Endothelial cell of umbilical vein (primary cell): ENCODE measurements at places on chromosomes 6 and 20. TPM values are rescaled to one million over a fixed set of nuclear protein-coding genes. Genes with fewer than 3 reads are reported as not detected.
A peak's percentile ranks its signal among the peaks of the same experiment; 100 is the strongest.

FOXF2 gene
- not detected in 2 replicates for total RNA-seq

DNA sequence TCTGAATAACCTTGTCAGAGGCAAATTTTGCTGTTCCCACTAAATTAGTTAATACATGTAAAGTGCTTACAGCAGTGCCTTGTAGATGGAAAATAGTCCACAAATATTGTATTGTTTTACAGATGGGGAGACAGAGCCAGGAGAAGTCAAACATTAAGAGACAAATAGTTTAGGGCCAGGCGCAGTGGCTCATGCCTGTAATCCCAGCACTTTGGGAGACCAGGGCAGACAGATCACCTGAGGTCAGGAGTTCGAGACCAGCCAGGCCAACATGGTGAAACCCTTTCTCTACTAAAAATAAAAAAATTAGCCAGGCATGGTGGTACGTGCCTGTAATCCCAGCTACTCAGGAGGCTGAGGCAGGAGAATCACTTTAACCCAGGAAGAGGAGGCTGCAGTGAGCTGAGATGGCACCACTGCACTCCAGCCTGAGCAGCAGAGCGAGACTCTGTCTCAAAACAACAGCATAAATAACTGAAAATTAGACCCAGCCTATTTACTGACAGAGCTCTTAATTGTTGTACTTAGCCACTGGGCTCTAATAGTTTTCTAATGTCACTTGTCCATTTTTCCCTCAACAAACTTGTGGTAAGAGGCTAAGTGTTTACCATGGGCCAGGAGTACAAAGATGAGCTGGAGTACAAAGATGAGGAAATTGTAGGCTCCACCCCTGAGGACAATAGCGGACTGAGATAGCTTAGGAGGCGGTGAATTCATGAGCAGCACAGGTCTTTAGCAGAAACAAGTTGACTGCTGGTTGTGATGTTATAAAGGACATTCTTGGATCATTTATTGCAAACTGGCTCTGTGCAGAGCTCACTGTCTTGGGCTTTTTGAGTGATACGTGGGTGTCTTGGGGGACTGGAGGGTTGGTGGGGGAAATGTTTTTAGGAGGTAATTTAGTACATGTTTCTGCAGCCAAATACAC is 6.4 kb downstream of the ZSWIM3 start:
- DNase-seq = no peak

DNA sequence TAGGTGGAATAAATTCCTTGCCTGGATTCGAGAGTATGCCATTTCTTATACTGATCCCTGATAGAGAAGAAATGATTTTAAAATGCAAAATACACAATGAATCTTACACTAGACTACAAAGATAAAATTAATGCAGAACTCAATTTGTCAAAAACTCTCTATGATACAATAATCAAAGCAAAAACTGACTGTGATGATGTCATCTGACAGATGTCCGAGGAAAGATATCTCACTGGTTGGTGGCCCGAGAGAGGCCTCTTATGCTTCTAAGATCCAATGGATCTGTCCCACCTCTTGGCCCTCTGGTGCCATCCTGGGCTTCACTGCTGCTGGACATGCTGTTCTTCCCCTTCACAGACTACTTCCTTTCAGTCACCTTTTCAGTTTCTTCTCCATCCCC is 14.4 kb upstream of the GSTA4 start:
- no peak for DNase-seq

DNA sequence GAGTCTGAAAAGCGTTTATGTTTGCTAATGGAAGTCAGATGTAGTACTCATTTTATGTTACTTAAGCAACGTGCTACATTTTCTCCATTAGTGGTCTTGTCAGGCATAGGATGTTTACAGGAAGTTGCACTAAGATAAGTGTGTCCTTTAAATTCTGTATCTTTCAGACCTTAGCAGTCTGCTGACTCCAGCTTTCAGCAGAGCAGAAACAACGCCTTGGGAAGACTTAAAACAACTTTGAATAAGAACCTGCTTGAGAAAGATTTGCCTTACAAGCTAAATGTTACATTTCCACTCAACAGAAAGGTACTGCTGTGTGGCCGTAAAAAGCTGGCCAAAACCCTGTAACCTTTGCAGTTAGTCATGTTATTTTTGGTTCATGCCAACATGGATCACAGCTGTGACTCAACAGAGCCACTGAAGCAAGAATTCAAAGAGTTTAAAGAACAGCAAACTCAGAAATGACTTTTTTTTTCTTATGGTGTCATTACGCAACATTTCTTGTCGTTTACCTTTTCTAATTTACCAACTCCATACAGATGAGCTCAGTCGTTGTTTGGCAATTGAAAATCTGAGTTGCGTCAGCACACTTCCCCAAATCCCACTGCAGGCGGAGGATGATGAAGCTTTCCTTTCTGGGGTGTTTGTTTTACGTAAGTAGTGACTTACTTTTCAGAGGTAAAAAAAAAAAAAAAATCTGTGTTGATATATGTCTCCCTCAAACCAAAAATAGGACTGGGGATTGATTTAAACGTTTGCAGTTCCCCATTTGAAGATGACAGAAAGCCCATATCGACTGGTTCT is 27.9 kb upstream of the BMP6 start:
- peak; percentile 90 for DNase-seq

IRF4 gene
- total RNA-seq = not detected in 2 replicates

DNA sequence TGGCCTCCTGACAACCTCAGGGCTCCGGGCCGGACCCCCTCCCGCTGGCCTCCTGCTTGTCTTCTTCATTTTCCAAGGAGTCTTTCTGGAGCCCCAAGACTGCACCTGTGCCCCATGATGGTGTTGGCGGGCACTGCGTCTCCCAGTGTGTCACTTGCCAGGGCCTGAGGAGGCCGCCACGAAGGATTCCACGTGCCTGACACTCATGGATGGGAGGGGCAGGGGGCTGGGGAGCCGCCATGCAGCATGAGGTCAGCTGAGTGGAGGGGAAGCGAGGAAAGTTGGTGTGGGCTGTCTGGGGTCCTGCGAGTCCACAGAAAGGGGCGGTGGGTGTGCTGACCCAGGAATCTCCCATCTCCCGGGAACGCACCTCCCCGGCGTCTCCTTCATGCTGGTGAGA is 165.7 kb downstream of the SMOC2 start:
- DNase-seq = no peak

DNA sequence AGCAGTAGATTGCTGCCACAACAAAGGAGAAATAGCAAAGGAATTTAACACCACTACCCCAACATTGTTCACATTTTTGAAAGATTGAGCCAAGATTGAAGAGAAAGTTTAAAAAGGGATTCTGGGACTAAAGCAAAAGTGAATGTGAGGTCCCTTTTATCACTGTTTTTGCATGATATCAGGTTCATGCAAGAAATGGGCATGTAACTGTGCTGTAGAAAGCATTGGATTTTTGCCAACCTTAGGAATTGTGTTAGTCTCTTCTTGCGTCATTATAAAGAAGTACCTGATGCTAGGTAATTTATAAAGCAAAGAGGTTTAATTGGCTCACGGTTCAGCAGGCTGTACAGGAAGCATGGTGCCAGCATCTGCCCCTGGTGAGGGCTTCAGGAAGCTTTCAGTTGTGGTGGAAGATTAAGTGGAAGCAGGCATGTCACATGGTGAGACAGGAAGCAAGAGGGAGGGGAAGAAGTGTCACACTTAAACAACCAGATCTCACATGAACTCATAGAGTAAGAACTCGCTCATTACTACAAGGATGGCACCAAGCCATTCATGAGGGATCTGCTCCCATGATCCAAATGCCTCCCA is 4.6 kb upstream of the GJB7 start:
- DNase-seq = no peak

- DNase-seq = no peak
Observed at GRCh38 chr6:35199866-35200265, 13.9 kb upstream of the SCUBE3 start.

SCUBE3 gene
- total RNA-seq = 0.62 and 1.5 TPM in 2 replicates

- DNase-seq = no peak
Observed at GRCh38 chr6:41625442-41625841, 12.8 kb upstream of the MDFI start.

GRCh38 chr6:159444056-159444760 is 248.8 kb downstream of the SOD2 start:
- no peak for DNase-seq

- peak; percentile 69 for DNase-seq
Observed at GRCh38 chr6:75852721-75853120, 103.7 kb downstream of the MYO6 start.

SYNDIG1 gene
- total RNA-seq = not detected in 2 replicates

GRCh38 chr20:24450177-24450576 is 19.3 kb upstream of the SYNDIG1 start:
- DNase-seq = no peak

DNA sequence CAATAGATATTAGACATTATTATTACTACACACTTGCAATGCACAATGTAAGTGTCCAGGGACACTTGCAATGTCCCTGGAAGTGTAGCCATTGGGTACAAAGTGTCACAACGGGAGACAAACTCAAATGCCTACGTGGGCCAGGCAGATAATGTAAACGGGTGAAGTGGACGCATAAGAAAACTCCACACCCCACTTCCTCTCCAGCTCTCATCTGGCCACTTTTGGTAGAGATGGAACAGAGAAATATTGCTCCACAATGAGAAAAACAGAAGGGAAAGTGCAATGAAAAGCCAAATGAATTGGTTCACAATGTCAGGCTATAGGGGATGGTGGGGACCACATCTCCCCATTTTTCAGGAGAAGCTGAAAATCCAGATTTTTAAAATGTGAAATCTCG is 9.4 kb downstream of the SULF2 start:
- no peak for DNase-seq

ADTRP gene
- 3.3 and 5.6 TPM in 2 replicates for total RNA-seq

CAPN11 gene
- 1.4 and 1.8 TPM in 2 replicates for total RNA-seq

GRCh38 chr20:18225632-18226031 is 62.7 kb upstream of the ZNF133 start:
- DNase-seq = peak; percentile 63

- peak; percentile 15 for DNase-seq
Observed at GRCh38 chr6:144148886-144149285, 1.4 kb upstream of the STX11 start.

DNA sequence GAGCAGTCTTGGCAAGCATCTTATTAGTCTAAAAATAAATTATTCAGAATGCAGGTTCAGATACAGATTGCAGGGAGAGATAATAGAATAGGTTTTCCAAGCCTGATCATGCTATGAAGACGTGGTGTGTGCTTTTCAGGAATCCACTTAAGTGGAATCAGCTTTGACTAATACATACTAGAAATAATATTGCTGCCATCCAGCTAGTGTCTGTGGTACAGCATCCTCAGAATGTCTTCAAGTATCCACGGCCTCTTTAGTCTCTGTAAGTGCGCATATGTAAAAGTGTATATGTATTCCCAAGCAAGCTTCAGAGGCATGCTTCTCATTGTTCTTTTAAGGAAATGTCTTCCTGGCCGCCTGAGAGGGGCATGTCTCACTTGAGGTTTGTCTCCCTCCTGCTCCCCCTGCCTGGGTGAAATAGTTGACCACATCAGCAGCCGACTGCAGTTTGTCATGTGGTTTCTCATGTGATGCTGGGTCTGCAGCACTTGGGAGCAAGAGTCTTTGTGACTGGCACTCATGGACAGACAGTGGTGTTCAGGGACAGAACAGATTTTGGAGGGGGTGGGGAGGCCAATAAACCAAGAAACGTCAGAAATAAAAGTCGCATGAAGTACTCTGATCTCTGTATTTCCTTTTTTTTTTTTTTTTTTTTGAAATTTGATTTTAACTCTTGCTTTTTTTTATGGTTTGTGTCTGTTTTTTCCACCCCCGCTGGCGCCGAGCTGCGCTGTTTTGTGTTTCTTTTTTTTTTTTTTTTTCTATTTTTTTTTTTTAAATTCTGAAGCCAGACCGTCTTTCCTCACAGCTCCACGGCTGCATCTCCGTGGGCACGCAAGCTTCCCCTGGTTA is 150.8 kb downstream of the PRL start:
- DNase-seq = peak; percentile 69

TMEM217 gene
- total RNA-seq = 6.5 and 6.8 TPM in 2 replicates

DNA sequence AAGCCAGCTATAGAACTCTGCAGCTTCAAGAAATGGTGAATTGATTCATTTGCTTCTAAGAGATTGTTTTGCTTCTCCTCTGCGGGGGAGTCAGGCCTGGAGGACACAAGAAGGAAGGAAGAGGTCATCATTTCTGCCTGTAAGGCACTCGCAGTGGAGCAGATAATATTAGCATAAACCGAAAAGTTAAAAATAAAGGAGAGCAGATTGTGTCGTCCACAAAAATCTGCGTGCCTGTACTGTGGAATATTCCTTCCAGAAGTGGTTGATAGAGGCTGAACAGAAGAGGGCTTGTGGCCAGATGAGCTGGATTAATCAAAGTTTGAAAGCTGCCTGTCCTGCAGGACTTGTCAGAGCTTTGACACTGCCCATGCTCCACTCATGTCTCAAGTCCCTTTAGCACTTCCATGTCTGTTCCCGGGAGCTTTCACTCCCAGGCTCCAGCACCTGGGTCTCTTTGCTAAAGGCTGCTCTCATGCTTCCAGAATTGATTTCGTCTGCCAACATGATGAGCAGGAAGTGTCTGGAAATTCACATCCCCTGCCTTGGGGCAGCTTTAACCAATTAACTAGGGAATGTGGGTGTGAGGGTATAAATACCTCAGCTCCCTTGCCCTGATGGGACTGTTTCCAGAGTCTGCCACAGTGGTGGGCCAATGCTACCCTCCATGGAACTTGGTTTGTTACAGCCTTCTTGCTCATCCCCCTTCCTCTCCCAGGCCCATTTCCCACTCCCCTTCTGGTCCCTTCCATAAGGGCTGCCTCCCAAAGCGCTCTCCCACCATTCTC is 65.1 kb upstream of the STX16 start:
- DNase-seq = no peak

DNA sequence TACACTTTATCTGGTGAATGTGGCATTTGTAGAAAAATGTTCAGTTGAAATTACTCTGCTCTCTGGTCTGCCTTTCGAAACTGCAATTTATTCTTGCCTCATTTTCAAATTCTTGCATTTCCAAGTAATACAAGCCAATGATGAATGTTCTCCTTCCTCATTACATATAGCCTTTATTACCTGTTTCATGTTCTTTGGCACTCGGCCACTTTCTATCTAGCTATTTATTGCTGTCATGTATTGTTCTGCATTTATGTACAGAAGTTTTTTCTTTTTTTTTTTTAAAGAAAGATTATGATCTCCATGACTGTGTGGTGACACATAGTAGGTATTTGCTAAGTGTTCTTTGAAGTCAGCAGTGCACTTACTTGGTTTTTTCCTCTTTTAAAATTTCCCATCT is 261.4 kb downstream of the ZFAND3 start:
- peak; percentile 43 for DNase-seq

DNA sequence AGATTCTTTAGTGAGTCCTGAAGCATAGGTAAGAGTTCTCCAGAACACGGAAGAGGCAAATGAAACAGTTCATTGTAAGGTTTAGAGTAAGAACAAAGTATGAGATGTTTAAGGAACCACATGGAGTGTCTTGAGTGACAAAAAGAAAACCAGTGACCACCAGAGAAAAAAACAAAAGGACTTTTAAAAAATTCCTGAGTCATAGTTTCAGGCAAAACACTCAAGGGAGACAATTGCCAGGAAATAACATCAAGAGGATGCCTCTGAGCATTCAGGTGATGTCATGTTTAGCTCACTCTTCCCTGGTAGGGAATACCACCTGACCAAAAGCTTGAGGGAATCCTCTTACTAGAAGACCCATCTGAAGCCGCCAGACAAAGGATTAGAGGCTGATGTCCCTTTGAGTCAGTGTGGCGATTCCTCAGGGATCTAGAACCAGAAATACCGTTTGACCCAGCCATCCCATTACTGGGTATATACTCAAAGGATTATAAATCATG is 110.3 kb downstream of the COL19A1 start:
- no peak for DNase-seq
